Choroid plexus epithelial cell (primary cell): ENCODE measurements at places on chromosomes 12 and 14.

DNA sequence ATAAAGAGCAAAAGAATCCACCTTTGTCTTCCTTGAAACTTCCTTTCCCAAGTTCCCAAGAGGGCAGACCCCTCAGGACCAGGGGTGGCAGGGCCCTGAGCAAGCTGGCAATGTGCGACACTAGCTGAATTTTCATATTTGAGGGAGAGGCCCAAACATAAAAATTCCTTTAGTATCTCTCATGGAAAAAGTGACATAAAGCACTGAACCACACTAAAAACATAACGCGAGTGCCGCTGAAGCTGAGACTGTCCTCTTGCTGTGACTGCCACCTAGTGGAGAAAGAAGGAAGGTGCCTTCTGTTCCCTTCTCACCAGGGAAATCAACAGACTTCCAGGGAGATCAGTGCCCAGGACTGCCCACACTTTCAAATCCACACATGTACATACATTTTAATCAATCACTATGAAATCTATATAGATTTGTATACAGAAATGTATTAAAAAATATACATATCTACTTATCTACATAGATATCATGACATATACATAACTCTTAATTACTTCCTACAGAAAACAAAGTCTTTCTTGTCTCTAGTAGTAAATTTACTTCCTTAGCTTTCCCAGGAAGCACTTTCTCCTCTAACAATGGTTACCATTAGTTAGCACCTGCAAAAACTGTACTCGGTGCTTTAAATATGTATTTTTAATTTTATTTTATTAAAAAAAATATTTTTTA lies 53.8 kb downstream of the SSH1 start:
- DNase-seq, result peak; percentile 97

DNA sequence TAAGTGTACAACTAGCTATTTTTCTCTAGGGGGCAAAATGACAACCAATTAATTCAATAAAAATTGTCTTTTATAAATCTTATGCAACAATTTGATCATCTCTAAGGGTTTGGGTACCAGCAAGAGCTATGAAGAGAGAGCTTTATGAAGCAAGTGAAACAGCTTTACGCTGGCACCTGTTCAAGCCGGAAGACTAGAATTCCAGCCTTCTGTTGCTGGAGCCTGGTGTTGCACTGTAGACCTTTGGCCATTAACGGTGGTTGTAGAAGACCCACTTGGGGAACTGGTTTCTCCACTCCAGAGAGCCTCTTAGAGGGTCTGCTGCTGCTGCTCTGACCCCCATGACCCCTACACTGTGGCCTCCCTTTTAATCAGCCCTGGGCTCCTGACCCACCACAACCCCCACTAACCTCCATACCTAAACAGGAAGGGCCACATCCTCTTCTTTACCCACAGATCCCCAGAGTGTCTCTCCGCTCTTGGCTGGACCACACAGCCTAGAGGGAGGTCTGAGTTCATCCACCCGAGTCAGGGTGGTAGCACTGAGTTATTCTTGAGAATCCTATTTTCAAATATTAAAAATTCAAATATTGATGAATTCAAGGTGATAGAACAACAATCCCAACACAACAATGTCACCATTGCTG lies 54.6 kb upstream of the STON2 start:
- no peak for DNase-seq

DNA sequence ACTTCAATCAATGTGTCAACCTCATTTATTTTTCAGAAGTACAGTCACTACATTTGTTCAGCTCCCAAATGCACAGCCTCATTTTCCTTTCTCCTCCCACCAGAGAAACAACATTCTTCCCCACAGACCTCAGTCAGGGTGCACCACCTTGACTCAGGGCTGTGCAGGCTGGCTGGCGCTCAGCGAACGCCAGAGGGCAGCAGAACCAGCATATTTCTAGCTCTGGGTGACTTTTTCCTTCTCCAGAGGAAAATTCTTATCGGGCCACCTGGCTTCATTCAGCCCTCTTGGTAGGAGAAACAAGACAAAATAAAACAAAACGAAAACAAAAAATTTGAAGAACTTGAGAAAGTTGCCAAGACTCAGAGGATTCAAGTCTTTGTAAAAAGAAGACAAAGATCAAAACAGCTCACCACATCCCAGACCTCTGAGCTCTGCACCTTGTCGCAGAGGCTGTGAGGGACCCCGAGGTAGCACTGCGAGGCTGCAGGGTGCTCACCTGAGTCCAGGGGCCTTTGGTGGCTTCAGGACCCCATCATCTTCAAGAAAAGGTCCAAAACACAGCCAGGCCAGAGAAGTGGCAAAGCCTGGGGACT lies 33.7 kb downstream of the PAH start:
- DNase-seq, result peak; percentile 45

GRCh38 chr12:27297566-27297965 lies 35.1 kb upstream of the BMAL2 start:
- DNase-seq, result peak; percentile 31

GRCh38 chr12:48999371-49000131 lies at the start of gene DDN:
Gene DDN, minus strand, starts transcription at chr12:48999375. Its CDS starts 88 bp downstream, at chr12:48999287.
- peak; percentile 55 for DNase-seq

DNA sequence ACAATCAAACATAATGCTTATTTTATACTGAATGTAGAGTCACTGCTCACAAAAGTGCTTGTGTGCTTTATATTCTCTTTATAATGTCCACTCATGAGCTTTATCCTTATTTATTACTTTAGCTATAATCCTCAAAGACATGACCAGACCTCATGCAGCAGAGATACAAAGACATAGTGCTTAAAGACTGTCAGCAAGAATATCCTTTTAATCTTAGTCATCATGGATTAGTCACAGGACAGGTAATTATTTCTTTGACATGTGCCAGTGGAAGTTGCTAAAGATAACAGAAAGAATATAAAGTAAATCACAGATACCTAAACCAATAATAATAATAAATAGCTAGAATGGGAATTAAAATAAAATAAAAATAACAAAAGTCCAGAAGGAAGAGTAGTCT lies 707.5 kb downstream of the BCL11B start:
- no peak for DNase-seq

DNA sequence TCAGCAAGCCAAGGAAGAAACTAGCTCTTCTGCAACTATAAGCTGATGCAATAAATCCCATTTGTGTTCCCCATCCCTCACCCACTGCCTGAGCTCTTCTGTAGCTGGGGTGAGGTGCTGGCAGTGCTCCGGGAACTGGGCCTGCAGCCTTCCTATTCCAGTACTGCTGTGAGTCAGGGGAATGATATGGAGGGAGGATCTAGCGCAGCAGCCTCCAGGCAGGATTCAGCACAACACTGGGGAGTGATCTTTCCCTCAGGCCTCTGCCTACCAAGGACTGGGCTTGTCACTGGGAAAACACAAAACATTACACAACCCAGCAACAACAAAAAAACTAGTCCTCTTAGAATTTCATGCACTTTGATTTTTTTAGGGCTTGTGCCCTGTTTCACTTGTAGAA lies 58.7 kb downstream of the ST8SIA1 start:
- peak; percentile 95 for DNase-seq

DNA sequence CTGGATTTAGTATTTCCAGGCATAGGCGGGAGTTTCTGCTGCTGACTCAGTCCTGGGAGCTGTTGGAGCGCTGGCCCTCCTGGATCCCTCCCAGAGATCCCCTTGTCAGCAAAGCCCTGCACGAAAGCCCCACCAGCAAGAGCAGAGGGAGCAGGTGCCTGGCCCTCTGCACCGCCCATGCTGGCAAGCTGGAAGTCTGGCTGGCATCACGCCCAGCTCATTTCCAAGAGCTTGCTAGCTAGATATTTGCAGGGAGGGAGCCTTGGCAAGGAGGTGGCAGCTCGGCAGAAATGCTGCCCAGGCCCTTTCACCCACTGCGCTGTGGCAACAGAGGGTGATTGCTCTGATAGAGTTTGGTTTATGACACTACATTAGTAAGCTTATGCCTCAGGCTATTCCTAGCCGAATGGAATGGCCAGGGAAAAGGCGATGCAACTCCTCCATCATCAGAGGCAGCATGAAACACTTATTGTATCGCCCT lies 193.9 kb downstream of the EMP1 start:
- peak; percentile 5 for DNase-seq

DNA sequence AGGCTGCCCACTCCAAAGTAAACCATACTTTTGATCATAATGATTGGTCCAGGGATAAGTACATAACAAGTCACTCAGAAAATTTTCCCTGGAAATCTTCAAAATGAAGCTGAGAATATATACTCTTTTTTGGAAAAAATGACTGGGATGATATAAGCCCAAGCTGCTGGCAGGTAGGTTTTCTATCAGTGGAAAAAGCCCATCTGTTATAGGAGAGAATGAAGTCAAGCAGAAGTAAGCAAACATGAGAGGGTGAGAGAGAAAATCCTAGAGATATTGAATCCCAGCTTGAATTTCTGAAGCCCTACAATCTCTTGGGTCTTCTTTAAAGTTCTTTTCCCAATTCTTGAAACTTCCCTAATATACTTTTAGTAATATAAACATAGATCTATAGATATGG lies 37.3 kb upstream of the ZDHHC17 start:
- no peak for DNase-seq

DNA sequence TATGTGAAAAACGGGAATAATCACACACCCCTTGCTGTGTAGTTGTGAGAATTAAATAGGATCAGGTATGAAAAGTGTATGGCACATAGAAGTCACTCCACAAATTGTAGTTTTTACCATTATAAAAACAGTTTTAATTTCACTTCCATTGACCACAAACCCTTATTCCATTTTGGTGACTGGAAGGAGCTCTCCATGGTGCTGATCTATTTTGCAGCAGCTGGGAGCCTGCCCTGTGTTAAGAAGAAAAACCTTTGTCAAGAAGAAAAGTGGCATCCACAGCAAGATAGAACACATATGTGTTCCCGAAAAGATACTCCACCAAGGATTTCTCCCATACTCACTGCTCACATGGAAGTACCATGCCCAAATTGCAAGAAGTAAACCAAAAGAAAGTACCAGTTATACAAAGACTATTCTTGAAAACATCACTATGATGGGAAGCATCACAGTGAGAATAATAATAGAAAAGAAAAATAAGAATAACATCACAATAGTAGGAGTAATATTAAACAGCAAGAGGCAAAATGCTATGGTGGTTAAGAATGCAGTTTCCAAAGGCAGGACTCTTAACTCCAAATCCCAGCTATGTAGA lies 58.7 kb downstream of the TUNAR start:
- DNase-seq, result peak; percentile 40
